LHCN-M2 (cell line): ENCODE measurements at places on chromosomes 3 and 15. TPM values are rescaled to one million over a fixed set of nuclear protein-coding genes. Genes with fewer than 3 reads are reported as not detected.

DNA sequence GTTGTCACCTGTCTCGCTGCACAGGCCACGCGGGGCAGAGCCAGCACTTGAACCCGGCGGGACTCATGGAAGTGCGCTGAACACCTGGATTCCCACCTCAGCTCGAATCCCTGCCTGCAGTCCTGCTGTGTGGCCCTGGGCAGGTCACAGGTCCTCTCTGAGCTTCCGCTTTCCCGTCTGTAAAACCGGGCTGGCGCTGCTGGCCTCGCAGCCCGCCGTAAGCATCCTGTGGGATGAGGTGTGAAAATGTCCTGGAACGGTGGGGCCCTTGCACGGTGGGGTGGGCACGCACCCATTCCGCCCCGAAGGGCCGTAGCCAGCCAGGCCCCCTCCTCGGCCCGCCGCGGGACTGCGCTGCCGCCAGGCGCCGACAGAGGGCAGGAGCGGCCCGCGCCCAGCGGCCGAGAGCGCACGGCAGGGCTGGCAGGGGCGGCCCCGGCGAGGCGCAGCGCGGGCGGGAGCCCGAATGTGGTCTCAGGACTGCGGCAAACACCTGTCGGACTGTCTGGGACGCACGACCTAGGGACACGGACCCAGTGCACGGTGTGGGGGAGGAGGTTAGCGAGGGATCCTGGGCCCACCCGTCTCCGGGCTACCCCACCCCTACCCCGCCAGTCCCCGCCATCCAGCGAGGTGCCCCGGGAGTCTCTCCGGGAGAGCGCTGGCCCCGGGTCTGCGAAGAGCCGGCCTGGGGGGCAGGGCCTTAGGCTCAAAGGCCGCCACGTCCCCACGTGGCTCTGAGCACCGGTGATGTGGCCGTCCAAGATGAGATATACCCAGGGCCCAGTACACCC lies 40.4 kb downstream of the DNAJB8 start:
- no peak for DNase-seq

GRCh38 chr15:76105391-76105790 lies 45.6 kb downstream of the TMEM266 start:
- DNase-seq, result no peak

GRCh38 chr15:66423149-66423548 lies 36.4 kb downstream of the MAP2K1 start:
- DNase-seq, result no peak

- no peak for DNase-seq
Observed at GRCh38 chr3:195238586-195239118, 32.3 kb downstream of the XXYLT1 start.

GRCh38 chr15:89165677-89166076 lies 55.7 kb downstream of the RLBP1 start:
- DNase-seq, result no peak

GRCh38 chr3:125437631-125438435 lies 62.7 kb upstream of the ZNF148 start:
- peak; percentile 29 for DNase-seq

GRCh38 chr15:72168808-72169190 lies 28.8 kb downstream of the GRAMD2A start:
- DNase-seq, result no peak

- no peak for DNase-seq
Observed at GRCh38 chr15:67119238-67119846, 53.9 kb downstream of the SMAD3 start.

DNA sequence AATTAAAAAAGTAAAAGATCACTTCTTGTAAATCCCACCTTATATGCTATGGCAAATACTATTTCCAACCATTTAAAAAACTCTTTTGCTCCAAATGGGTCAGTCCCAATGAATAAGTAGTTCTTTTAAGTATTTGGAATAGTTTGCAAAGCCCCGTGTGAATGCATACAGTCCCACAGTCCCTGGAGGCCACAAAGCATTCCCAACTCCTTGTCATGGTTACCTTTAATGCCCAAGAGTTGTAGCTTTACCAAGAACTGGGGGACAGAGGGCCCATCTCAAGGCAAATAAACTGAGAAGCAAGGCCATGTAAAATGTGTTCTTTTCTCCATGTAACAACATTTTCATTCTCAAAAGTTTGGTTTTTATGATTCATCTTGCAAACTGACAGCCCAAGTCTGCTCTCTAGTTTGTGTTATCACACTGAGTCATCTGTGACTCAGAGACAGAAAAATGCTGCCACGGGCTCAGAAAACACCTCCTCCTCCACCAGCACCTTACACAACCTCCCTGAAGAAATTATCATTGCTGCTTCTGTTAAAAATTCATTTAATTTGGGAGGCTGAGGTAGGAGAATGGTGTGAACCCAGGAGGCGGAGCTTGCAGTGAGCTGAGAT lies 336.2 kb downstream of the ERC2 start:
- DNase-seq, result peak; percentile 96

GRCh38 chr3:106332884-106333283 lies 464.1 kb upstream of the CBLB start:
- DNase-seq, result peak; percentile 48

PHLDB2 gene
- total RNA-seq, result 21.7 and 23.7 TPM in 2 replicates

ATRIP gene
- total RNA-seq, result 13.9 and 14.1 TPM in 2 replicates

ZNF710 gene
- total RNA-seq, result 8.8 and 13.1 TPM in 2 replicates

ALDH1A2 gene
- total RNA-seq, result 0.46 and 0.77 TPM in 2 replicates

TCAIM gene
- total RNA-seq, result 22.6 and 24.6 TPM in 2 replicates

A4GNT gene
- not detected in 2 replicates for total RNA-seq

KLHL18 gene
- total RNA-seq, result 18.3 and 21.5 TPM in 2 replicates

TMEM207 gene
- total RNA-seq, result not detected in 2 replicates

CACNA1D gene
- 0.57 TPM in 1 of 2 replicates, not detected in the other for total RNA-seq

PLS1 gene
- total RNA-seq, result 0.45 and 1.1 TPM in 2 replicates

GNAT1 gene
- total RNA-seq, result not detected in 2 replicates

SCAANT1 gene
- total RNA-seq, result not detected in 2 replicates

OR5K2 gene
- total RNA-seq, result not detected in 2 replicates

SPINT1 gene
- total RNA-seq, result not detected in 2 replicates
